ENCODE measurements at places on chromosomes 1 and 21. TPM values are rescaled to one million over a fixed set of nuclear protein-coding genes. Genes with fewer than 3 reads are reported as not detected.

TINAGL1 gene
- total RNA-seq = not detected

SPATA17 gene
- total RNA-seq = not detected

SH3D21 gene
- 19.4 TPM for total RNA-seq

KCNN3 gene
- 0.35 TPM for total RNA-seq

PPFIA4 gene
- 35.1 TPM for total RNA-seq

GRIK3 gene
- not detected for total RNA-seq

CYP2J2 gene
- total RNA-seq = 0.49 TPM

LEMD1 gene
- total RNA-seq = not detected

RGSL1 gene
- total RNA-seq = not detected

TNNT2 gene
- not detected for total RNA-seq

MIXL1 gene
- not detected for total RNA-seq

MSH4 gene
- 0.33 TPM for total RNA-seq

DNA sequence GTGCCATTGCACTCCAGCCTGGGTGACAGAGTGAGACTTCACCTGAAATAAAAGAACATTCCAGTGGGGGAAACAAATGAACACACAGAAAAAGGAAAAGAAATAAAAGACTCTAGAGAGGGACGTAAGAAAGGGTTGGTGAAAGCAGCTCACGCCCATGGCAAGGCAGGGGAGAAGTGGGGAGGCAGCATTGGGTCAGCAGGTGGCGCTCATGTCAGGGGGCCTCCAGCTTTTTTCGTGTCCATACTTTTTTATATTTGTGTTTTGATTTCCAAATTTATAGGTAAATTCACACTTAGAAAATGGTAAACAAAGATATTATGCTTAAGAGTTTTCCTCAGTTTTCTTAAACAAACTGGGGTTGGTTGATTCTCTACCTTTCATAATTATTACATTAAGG, 45.5 kb downstream of the VPS13D start:
- peaks cover 59% of the 10 kb centered on the region for H3K36me3 ChIP-seq
- peak; percentile 79 for DNase-seq
- H3K4me3 ChIP-seq = no peak overlapping the region

GRCh38 chr1:169312084-169312954, 55.3 kb downstream of the NME7 start:
- peaks cover 20% of the 10 kb centered on the region for H3K4me1 ChIP-seq
- peak; percentile 79 for DNase-seq
- H3K36me3 ChIP-seq = peaks cover 8% of the 10 kb centered on the region
- H3K4me3 ChIP-seq = no peak overlapping the region

- peaks cover 54% of the 10 kb centered on the region for H3K4me1 ChIP-seq
- H3K27me3 ChIP-seq = no peaks in the 10 kb centered on the region
- H3K4me3 ChIP-seq = peak overlapping the region; percentile 88
- peaks cover 28% of the 10 kb centered on the region for H3K36me3 ChIP-seq
- H3K27ac ChIP-seq = peak overlapping the region; percentile 90
- peak; percentile 90 for DNase-seq
Measured at GRCh38 chr1:24416666-24417391, 1.2 kb downstream of the NIPAL3 start.

- no peak overlapping the region for H3K27ac ChIP-seq
- H3K4me1 ChIP-seq = peaks cover 2% of the 10 kb centered on the region
- no peaks in the 10 kb centered on the region for H3K36me3 ChIP-seq
- H3K27me3 ChIP-seq = peaks cover 19% of the 10 kb centered on the region
Measured at GRCh38 chr1:31587720-31588423, 11.6 kb downstream of the TINAGL1 start.

DNA sequence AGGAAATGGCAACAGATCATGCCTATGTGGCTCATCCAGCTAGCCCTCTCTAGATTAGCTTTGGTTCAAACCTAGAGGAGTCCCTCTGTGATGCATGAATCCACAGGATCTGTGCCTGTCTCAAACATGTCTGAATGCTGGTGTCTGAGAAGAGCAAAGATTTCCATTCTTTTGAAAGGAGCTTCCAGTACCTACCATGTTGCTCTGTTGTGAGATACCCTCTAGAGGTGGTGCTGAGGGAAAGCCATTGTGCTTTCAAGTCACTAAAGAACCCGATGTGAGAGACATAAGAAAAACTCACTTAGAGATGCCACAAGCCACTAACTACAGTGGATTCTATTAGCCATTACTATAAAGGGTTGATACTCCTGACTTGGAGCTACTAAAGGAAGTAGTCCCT, 103.6 kb downstream of the LRRC40 start:
- no peak for DNase-seq
- H3K27ac ChIP-seq = no peak overlapping the region
- H3K36me3 ChIP-seq = no peaks in the 10 kb centered on the region
- peaks cover 6% of the 10 kb centered on the region for H3K27me3 ChIP-seq
- H3K4me1 ChIP-seq = no peaks in the 10 kb centered on the region

DNA sequence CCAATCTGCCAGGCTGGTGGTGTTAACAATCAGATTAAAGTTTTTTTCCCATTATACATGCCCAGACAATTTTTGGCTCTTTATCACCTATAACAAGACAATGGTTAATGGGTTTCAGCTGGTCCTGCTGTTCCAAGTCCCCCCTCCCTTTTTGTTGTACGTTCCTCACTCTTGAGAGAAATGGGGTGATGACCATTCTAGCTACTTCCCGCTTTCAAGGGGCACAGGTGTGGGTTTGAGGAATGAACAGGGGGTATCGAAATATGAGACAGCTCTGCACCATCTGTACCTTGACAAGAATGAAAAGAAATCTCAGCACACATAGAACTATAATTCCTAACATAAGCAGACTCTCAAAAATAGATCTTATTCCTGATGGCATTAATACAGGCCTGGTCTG, 326.8 kb downstream of the PTPRU start:
- peaks cover 4% of the 10 kb centered on the region for H3K4me1 ChIP-seq
- H3K27me3 ChIP-seq = peaks cover 3% of the 10 kb centered on the region
- DNase-seq = no peak

- DNase-seq = no peak
- H3K27me3 ChIP-seq = peaks cover 3% of the 10 kb centered on the region
- no peak overlapping the region for H3K27ac ChIP-seq
- no peaks in the 10 kb centered on the region for H3K4me1 ChIP-seq
- H3K4me3 ChIP-seq = no peak overlapping the region
- H3K36me3 ChIP-seq = no peaks in the 10 kb centered on the region
Measured at GRCh38 chr1:179774000-179774399, 30.9 kb downstream of the FAM163A start.

DNA sequence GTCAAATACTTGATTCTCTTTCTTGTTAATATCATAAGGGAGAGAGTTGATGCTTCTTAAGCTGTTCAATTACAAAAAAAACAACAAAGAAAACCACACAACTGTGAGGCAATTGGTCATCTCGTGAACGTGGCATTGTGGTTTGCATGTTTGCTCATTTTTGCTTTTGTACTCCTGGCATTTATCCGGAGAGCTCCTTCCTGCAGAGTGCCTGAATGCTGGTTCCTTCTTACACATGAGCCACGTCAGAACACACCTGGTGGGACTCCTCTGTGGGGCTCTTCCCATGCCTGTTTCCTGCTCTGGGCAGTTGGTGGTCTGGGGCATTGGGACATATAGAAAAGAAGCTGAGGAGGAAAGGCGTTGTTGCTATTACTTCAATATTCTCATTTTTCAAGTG, 25.7 kb downstream of the KCNK1 start:
- no peaks in the 10 kb centered on the region for H3K4me1 ChIP-seq
- H3K27me3 ChIP-seq = peaks cover 3% of the 10 kb centered on the region
- H3K27ac ChIP-seq = no peak overlapping the region
- H3K4me3 ChIP-seq = no peak overlapping the region

DNA sequence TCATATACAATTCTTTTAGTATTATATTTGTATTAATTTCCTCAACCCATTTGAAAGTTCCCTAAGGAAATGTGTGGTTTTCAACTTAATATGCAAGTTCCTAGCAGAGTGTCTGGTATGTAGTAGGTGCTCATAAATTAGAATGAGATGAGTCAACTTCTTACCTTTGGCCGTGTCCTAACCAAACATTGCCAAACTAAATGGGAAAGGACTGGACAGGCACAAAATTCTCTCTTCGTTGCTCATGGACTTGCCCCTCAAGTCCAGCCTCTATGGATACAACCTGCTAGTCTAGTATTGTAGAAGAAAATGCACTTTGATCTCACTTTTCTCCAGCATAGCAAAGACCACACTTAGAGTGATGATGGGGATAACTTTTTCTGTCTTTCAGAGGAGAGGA, 11.6 kb upstream of the MRPS14 start:
- H3K27ac ChIP-seq = no peak overlapping the region
- H3K4me3 ChIP-seq = no peak overlapping the region
- H3K36me3 ChIP-seq = no peaks in the 10 kb centered on the region
- DNase-seq = no peak
- H3K27me3 ChIP-seq = peaks cover 22% of the 10 kb centered on the region

- DNase-seq = peak; percentile 83
- peaks cover 20% of the 10 kb centered on the region for H3K36me3 ChIP-seq
- peaks cover 19% of the 10 kb centered on the region for H3K4me1 ChIP-seq
Measured at GRCh38 chr1:9249534-9250410, 15.2 kb downstream of the H6PD start.

GRCh38 chr1:183238071-183238470, 52.0 kb downstream of the LAMC2 start:
- DNase-seq = no peak
- H3K36me3 ChIP-seq = no peaks in the 10 kb centered on the region
- H3K4me3 ChIP-seq = no peak overlapping the region

GRCh38 chr1:168408539-168408865, 127.8 kb downstream of the TBX19 start:
- DNase-seq = no peak
- peaks cover 39% of the 10 kb centered on the region for H3K4me1 ChIP-seq
- H3K27ac ChIP-seq = peak overlapping the region; percentile 86

- peaks cover 2% of the 10 kb centered on the region for H3K36me3 ChIP-seq
- no peaks in the 10 kb centered on the region for H3K27me3 ChIP-seq
- H3K4me3 ChIP-seq = no peak overlapping the region
- no peak for DNase-seq
- H3K4me1 ChIP-seq = peaks cover 7% of the 10 kb centered on the region
Measured at GRCh38 chr1:243731974-243732625, 117.9 kb downstream of the AKT3 start.

DNA sequence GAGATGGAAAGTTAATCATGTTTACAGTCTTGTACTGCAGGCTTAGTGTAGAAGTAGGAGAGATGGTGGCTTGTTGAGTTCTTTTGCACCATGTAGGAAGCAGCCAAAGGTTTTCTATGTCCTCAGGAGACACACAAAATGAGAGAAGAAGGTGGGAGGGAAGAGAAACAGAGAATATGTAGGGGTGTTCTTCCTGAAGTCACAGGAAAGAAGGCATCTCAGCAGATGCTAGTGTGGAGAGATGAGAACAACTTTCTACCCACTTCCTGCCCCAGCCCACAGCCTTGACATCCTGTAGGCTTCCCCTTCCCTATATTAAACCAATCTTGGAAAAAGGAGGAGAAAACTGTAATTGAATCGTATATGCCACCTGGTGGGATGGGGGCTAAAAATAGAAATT, 217.0 kb downstream of the S1PR1 start:
- H3K27me3 ChIP-seq = peaks cover 18% of the 10 kb centered on the region
- H3K4me1 ChIP-seq = peaks cover 29% of the 10 kb centered on the region
- H3K4me3 ChIP-seq = peak overlapping the region; percentile 7
- DNase-seq = peak; percentile 57
- H3K36me3 ChIP-seq = no peaks in the 10 kb centered on the region
- peak overlapping the region; percentile 35 for H3K27ac ChIP-seq

DNA sequence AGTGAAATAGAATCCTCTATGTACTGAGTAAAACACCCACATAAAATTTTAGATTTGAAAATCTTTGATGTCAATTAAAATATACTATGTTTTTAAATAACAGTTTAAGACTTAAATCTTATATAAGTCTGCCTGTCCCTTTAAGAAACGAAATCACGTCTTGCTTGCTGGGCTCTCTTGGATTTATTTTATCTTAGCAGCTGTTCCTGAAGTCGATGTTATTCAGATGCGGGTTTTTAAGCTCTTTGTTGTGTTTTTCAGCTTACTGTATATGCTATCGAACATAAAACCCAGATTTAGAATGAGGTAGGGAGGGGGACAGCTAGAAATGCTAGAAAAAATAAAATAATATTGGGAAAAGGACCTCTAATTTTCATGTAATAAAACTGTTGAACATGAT, 11.1 kb upstream of the SSX2IP start:
- no peak overlapping the region for H3K4me3 ChIP-seq
- no peaks in the 10 kb centered on the region for H3K36me3 ChIP-seq
- no peak overlapping the region for H3K27ac ChIP-seq

DNA sequence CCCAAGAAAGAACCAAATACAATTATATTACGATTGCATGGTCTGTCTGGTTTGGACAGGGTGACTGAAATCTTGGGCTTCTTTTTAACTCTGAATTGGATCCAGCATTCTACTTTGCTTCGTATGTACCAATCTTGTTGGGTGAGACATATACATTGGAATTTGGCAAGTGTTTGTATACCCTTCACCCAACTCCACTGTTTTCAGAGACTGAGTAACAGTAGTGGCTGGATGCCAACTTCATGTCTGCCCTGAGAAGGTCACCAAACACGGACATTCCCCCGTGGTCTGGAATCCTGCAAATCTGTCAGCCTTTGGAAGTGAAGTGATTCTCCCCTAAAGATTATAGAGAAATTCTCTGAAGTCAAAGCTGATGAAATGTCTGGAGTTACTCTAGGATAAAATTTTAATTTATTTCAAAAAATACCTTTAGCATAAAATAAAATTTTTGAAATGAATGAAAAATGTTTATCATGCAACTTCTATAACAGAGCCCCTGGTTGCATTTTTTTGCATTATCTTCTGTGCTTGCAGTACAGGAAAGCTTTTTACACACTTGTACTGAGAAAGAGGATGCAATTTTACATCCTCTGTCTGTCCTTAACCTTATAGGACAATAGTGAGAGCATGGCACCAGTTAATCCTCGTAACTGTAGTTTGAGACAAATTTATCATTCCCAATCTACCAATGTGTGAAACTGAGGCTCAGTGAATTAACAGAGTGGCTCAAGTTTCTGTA, 201.8 kb downstream of the DISC1 start:
- H3K4me3 ChIP-seq = no peak overlapping the region
- DNase-seq = no peak
- H3K27me3 ChIP-seq = no peaks in the 10 kb centered on the region
- H3K27ac ChIP-seq = no peak overlapping the region
- H3K4me1 ChIP-seq = no peaks in the 10 kb centered on the region

GRCh38 chr1:115560027-115560426, 81.7 kb upstream of the VANGL1 start:
- H3K27ac ChIP-seq = no peak overlapping the region
- H3K36me3 ChIP-seq = no peaks in the 10 kb centered on the region
- no peak overlapping the region for H3K4me3 ChIP-seq
- no peaks in the 10 kb centered on the region for H3K4me1 ChIP-seq

- no peak overlapping the region for H3K27ac ChIP-seq
- H3K4me1 ChIP-seq = peaks cover 7% of the 10 kb centered on the region
- no peak for DNase-seq
- no peak overlapping the region for H3K4me3 ChIP-seq
- no peaks in the 10 kb centered on the region for H3K36me3 ChIP-seq
Measured at GRCh38 chr1:23999156-23999671, 19.1 kb upstream of the SRSF10 start.

GRCh38 chr1:7760245-7760644, 10.9 kb upstream of the VAMP3 start:
- H3K36me3 ChIP-seq = no peaks in the 10 kb centered on the region
- DNase-seq = no peak
- no peak overlapping the region for H3K4me3 ChIP-seq
